A549 treated with Hydrocortisone at 1 μM for 4 hours (cell line): ENCODE measurements at places on chromosomes 11 and 22. TPM values are rescaled to one million over a fixed set of nuclear protein-coding genes. Genes with fewer than 3 reads are reported as not detected.

The C11orf21 gene
- total RNA-seq: not detected in 5 replicates

The OR10G4 gene
- total RNA-seq: not detected in 5 replicates

The FOXRED2 gene
- 14.1 to 16.2 TPM (median 14.8 TPM) in 5 replicates for total RNA-seq

The ARHGAP20 gene
- 0.02 to 0.05 TPM (median 0.03 TPM) in 4 of 5 replicates, not detected in the other for total RNA-seq

The NEAT1 gene
- 129 to 220 TPM (median 203 TPM) in 5 replicates for total RNA-seq

The ZNF215 gene
- total RNA-seq: 0.78 to 1.0 TPM (median 0.85 TPM) in 5 replicates

The SNX32 gene
- total RNA-seq: 0.06 to 0.11 TPM (median 0.08 TPM) in 3 of 5 replicates, not detected in the others

The PAAF1 gene
- total RNA-seq: 11.7 to 12.5 TPM (median 11.9 TPM) in 5 replicates

The NEFH gene
- 0.09 to 0.16 TPM (median 0.09 TPM) in 5 replicates for total RNA-seq

The MMP27 gene
- total RNA-seq: not detected in 5 replicates

The GRAMD1B gene
- 21.1 to 30.4 TPM (median 28.2 TPM) in 5 replicates for total RNA-seq

The MS4A6E gene
- total RNA-seq: not detected in 5 replicates

The SBF1 gene
- total RNA-seq: 20.3 to 24.9 TPM (median 22.4 TPM) in 5 replicates

The MN1 gene
- 2.7 to 4.2 TPM (median 3.1 TPM) in 5 replicates for total RNA-seq

The P2RY2 gene
- total RNA-seq: 10.3 to 13.0 TPM (median 11.8 TPM) in 5 replicates

The MS4A15 gene
- 0.07 TPM in 1 of 5 replicates, not detected in the others for total RNA-seq

The SLC25A18 gene
- 0.46 to 0.76 TPM (median 0.53 TPM) in 5 replicates for total RNA-seq

The NCF4 gene
- total RNA-seq: 0.08 to 0.16 TPM (median 0.08 TPM) in 3 of 5 replicates, not detected in the others

The SYT7 gene
- 1.0 to 1.4 TPM (median 1.1 TPM) in 5 replicates for total RNA-seq

The SLC22A6 gene
- total RNA-seq: not detected in 5 replicates

The LAYN gene
- total RNA-seq: 3.9 to 4.5 TPM (median 4.1 TPM) in 5 replicates

The ACTN3 gene
- total RNA-seq: 0.06 TPM in 2 of 5 replicates, not detected in the others

The SMARCB1 gene
- 48.9 to 57.6 TPM (median 51.3 TPM) in 5 replicates for total RNA-seq

The ASRGL1 gene
- 9.2 to 13.4 TPM (median 12.2 TPM) in 5 replicates for total RNA-seq

The TRIM22 gene
- 0.61 to 1.2 TPM (median 0.67 TPM) in 5 replicates for total RNA-seq

The IGSF22 gene
- total RNA-seq: 0.02 TPM in 1 of 5 replicates, not detected in the others

The VPS37C gene
- 16.4 to 18.2 TPM (median 17.6 TPM) in 5 replicates for total RNA-seq

The DENND6B gene
- 2.0 to 3.7 TPM (median 2.8 TPM) in 5 replicates for total RNA-seq

The BBOX1 gene
- 0.06 to 0.08 TPM in 2 of 5 replicates, not detected in the others for total RNA-seq

The OR52A1 gene
- total RNA-seq: not detected in 5 replicates

The OR2AG2 gene
- total RNA-seq: 0.07 to 0.20 TPM in 2 of 5 replicates, not detected in the others

The ACR gene
- total RNA-seq: 0.13 to 0.15 TPM in 2 of 5 replicates, not detected in the others

The TIGD3 gene
- total RNA-seq: 0.76 to 1.4 TPM (median 0.90 TPM) in 5 replicates

The GGTLC2 gene
- not detected in 5 replicates for total RNA-seq

The CRYBB3 gene
- total RNA-seq: not detected in 5 replicates

The TBX1 gene
- 2.7 to 4.7 TPM (median 4.0 TPM) in 5 replicates for total RNA-seq

The LBHD1 gene
- total RNA-seq: 3.9 to 5.5 TPM (median 5.2 TPM) in 5 replicates

The OR52I1 gene
- total RNA-seq: not detected in 5 replicates

The RFPL1 gene
- not detected in 5 replicates for total RNA-seq
